Inflammatory macrophage treated with lipopolysaccharide for 4 hours (primary cell): ENCODE measurements at places on chromosomes 5 and 9.
A peak's percentile ranks its signal among the peaks of the same experiment; 100 is the strongest.

GRCh38 chr5:133390416-133391353 is 221.7 kb downstream of the FSTL4 start:
- no peak for DNase-seq

DNA sequence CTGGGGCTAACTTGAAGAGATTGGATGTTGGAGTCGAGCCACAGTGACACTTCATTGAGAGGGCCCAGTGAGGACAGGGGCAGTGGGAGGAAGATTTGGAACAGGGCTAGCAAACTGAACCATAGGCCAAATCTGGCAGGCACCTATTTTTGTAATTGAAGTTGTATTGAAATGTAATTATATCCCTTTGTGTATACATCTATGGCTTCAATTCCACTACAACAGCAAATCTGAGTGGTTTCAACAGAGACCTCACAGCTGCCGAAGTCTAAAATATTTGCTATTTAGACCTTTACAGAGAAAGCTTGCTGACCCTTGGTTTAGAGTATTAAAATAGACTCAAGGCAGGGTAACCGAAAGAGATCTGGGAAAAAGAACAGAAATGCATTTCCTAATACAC is 4.7 kb upstream of the TNFSF8 start:
- DNase-seq, result no peak

GRCh38 chr9:133551446-133551845 is 16.9 kb downstream of the ADAMTSL2 start:
- DNase-seq, result no peak

DNA sequence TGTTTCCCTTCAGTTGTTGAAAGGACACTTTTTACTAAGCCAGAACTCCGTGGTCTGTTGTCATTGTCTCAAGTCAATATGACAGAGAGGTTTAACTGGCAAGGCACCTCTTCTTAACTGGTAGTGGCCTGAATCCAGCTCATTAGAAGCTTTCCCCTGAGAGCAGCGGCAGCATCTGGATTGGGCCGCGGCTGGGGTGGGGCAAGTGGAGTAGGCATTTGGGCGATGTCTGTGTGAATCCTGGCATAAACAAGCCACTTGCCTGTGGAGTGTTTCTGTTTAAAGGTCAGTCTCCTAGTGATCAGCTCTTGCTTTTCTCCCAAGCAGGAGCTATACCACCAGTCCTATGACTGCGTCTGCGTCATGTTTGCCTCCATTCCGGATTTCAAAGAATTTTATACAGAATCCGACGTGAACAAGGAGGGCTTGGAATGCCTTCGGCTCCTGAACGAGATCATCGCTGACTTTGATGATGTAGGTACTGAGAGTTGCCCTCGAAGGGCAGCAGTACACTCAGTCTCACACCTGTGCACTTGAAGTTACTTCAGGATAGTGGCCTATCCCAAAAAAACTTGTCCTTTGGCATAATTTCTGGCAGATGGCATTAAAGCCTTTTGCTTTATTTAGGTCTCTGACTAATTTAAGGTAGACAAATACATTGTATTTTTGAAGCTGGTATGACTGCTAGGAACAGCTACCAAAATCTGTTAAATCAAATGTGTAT is 48.9 kb downstream of the CFAP90 start:
- no peak for DNase-seq

GRCh38 chr5:170809551-170809950 is 26.0 kb downstream of the GABRP start:
- DNase-seq, result peak; percentile 7

DNA sequence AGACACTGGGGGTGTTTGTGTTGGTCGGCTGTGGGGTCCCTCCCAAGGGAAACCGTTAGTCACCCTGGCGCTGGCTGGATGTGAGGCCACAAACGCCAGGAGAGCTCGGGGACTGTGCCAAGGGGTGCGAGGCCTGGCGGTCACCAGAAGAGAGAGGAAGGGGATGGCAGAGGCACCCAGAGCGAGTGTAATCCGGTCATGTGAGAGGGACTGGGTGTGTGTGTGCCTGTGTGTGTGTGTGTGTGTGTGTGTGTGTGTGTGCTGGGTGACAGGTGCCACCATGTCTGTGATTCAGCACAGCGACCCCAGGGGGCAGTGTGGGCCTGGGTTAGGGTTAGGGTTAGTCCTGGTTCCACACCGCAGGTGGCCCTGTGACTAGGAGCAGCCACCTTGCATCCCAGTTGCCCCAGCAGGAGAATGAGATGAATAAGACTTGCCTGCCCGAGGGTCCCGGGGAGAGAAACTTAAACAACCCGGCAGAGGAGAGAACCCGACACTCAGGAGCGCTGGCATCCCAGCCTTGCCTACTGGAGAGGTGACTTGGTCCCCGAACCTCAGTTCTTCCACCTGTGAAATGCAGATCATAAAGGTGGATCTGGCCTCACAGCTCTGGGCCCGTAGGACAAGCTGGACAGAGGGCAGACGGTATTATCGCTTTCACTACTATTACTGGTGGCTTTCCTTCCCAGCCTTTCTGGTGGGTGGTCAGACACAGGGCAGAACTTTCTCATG is 1.4 kb upstream of the ADAMTSL2 start:
- peak; percentile 51 for DNase-seq

DNA sequence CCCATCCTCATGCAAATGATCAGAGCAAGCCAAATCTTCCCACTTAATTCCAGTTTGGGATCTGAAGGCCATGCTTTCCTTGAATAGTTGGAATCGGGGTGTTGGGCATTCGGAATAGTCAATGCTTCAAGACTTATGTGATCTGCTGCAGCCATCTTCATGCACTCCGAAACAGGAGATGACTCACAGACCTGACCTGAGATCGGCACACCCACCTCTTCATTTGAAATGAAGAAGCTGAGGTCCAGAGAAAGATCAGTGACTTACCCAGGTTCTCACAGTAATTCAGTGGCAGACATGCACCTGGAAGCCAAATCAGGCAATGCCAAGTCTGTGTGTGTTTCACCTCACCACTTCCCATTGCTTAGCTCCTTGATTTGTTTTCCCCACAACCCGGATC is 33.0 kb downstream of the FOXD1 start:
- no peak for DNase-seq

DNA sequence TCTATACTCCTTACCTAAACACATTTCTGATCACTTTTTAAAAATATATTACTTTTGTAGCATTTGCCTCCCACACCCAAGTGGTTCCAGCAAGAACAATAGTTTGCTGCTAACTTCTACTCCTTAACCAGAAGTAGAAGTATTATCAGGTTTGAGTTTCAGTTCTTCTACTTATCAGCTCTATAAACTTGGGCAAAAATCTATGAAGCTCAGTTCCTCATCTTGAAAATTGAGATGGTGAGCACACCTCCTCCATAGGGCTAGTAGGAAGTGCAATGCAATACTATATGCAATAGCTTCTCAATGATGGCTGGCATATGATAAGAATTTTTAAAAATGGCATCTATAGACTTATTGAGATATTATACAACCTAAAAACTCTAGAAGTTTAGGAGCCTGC is 283.7 kb downstream of the TLR4 start:
- DNase-seq, result no peak

DNA sequence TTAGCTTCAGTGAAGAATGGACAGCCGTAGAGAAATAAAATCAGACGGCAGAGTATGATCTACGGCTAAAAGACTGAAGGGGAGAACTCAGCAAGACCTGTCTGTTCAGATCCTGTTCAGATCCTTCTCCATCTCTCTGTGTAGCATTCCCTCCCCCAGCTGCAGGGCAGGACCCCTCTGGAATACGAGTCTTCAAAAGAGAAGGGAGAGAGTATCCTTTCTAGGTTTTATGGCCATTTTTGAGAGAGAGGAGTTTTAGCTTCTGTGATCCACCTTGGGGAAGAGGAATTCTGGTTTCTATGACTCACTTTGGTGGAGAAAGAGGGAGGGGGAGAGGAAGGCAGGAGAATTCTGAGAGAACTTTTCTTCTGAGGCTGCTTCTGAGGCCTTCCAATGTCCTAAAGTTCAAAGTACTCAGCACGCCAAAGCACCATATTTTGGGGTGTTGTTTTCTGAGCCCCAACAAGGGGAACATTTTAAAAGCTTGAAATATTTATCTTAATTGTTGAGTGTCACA is 194.4 kb upstream of the TLE4 start:
- DNase-seq, result no peak

- DNase-seq, result no peak
These were observed 219.0 kb downstream of the HTR1A start for GRCh38 chr5:63743096-63743798.
